Fibroblast of lung (primary cell): ENCODE measurements at places on chromosomes 3 and 15. TPM values are rescaled to one million over a fixed set of nuclear protein-coding genes. Genes with fewer than 3 reads are reported as not detected.
A peak's percentile ranks its signal among the peaks of the same experiment; 100 is the strongest.

DNA sequence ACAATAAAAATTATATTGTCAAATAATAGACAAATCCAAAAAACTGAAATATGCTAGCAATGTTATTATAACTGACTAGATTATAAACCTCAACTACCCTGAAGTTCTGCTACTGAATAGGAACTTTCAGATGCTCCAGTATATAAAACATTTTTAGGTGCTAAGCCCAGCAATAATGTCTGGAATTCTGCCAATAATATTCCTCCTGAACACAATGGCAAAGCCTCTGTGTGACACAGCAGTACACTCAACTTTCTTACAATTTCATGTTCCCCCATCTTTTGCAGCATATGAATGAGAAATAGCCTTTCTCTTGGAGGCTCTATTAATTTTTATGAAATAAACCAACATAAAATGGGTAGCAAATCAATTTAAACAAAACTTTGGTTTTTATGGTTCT, 29.5 kb downstream of the ATOSA start:
- no peak for DNase-seq

The UROC1 gene
- not detected in 2 replicates for total RNA-seq

The FOXL2NB gene
- not detected in 2 replicates for total RNA-seq

GRCh38 chr15:50758712-50759205, 6.7 kb downstream of the SPPL2A start:
- no peak for DNase-seq

GRCh38 chr15:28896951-28897350, 11.2 kb downstream of the APBA2 start:
- DNase-seq = peak; percentile 96

- DNase-seq = peak; percentile 75
Observed at GRCh38 chr3:141894524-141895176, 18.2 kb downstream of the ATP1B3 start.

GRCh38 chr3:2652386-2652785, 457.8 kb downstream of the IL5RA start:
- DNase-seq = no peak

The ANKUB1 gene
- not detected in 2 replicates for total RNA-seq

DNA sequence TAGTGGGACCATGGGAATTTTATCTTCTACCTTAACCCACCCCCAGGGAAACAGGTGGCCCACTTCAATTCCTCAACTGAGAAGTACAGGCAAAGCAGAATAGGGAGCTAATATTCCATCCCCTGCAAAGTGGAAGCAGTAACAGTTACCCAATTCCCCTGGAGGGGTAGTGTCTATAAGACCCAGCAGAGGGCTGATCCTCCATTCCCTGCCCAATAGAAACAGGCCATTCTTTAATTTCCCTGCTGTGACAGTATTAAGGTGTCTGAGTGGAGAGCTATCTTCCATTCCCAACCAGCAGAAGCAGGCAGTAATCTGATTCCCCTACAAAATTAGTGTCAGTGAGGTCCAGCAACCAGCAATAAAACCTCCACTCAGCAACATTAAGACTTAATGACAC, 219.8 kb downstream of the ULK4 start:
- DNase-seq = no peak

- DNase-seq = no peak
Observed at GRCh38 chr3:194333981-194334320, 17.2 kb downstream of the CPN2 start.

DNA sequence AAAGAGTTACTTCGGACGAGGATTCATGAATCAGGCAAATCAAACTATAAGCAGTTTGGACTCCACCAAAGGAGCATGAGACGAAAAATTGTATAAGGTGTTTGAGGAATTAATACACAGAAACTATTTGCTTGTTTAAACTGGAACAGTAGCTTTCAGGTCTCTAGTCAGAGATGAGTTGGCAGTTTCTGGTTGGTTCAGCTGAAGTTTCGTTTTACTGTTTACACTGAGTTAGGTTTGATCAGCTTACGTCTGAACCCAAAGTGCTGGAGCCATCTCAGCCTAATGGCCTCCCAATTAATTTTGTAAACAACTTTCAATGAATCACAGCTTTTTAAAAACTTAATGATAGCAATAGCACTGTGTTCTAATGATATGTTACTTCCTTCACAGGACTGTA, 703.7 kb downstream of the NLGN1 start:
- peak; percentile 51 for DNase-seq

GRCh38 chr15:90033006-90033405, 31.9 kb downstream of the ZNF710 start:
- DNase-seq = no peak

DNA sequence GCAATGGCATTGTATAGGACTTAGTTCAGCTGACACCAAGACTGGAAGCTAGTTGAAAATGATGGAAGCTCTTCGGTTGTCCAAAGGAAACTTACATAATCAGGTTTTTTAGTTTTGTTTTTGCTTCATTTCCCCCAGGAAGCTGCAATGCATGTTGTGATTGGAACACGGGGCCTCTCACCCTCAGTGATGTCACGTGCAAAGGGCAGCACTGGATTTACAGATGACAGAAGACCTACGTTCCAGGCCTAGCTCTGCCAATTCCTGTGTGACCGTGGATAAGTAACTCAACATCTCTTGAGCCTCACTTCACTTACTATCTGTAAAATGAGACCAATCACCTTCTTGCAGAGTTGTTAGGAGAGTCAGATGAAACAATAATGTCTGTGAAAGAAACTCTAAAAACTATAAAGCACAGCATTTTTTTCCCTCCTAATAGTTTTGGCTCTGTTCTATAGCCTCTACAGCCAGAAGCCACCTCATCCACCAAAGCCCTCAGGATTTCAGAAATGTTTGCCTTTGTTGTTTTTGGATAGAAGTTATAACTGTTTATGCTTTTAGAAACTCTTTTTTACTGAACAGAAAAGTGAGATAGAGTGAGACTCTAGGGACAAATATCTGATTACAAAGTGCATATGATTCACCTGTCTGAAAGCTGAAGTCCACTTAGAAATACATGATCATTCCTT, 4.6 kb downstream of the RBSN start:
- no peak for DNase-seq

- no peak for DNase-seq
Observed at GRCh38 chr15:78630886-78631633, 9.9 kb downstream of the CHRNB4 start.

DNA sequence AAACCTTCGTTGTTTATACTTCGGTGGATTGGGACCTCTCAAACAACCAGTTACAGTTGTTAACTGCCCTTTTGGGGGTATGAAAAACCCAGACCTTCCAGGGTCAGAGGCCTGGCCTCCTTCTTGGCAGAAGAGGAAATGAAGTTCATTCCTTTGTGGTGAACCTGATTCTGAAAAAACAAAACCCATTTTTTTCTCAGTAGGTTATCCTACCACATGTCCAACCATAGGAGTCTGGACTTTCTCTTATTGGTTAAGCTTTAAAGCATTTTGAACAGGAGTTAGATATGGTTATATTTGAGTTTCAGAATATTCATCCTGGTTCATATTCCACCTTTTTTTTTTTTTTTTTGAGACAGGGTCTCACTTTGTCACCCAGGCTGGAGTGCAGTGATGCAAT, 7.2 kb upstream of the LACTB start:
- no peak for DNase-seq

The OCA2 gene
- total RNA-seq = not detected in 2 replicates

The GRIP2 gene
- under 0.01 TPM in 2 replicates for total RNA-seq

GRCh38 chr3:132549890-132550578, 47.0 kb upstream of the ACKR4 start:
- peak; percentile 87 for DNase-seq

DNA sequence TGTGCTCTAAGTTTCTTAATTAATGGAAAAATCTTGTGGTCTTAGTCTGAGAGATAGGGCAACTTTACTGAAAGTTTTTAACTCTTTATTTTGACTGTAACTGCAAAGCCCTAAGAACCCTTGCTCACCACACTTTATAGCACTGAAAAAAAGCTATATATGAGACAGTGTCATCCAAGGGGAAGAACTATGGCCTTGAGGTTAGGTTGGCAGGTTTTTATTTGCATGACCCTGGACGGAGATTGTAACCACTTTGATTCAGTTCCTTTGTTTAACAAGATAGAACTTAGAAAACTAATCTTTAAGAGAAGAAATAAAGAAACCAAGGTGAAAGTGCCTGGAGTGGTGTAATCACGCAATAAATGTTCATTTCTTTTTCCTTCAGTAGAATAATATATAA, 30.6 kb upstream of the LYSMD4 start:
- DNase-seq = no peak

The ANKRD34C gene
- total RNA-seq = not detected in 2 replicates

DNA sequence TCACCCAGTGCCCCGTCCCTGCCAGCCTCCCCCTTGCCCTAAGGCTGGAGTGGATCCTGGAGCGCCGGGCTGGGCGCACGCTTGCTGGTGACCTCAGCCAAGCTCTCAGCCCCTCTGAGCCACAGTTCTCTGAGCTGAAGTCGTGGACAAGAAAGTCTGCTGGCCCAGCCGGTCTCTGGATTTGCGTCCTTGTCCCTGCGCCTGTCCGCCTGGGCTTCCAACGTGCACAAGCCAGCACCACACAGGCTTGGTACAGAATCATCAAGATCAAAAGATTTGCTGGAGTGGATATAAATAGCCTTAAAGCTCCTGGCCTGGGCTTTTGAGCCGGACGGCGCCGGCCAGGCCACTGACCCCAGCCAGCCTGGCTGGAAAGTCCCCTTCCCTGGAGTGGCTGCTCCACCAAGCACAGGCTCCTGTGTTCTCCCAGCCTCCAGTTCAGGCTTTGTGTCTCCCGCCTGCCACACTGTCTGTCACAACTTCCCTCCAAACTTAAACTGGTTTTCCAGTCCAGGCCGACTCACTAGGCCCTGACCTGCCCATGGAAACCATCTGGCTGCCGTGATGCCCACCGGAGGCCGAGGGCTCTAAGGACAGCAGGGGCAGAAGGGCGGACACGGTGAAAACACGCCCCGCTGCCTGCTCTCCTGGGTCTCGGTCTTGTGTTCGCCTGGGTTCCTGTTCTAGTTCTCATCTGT, 156.2 kb downstream of the NUP210 start:
- DNase-seq = no peak

The GCNT3 gene
- 0.17 and 0.26 TPM in 2 replicates for total RNA-seq
